Activated T-cell treated with anti-CD3 and anti-CD28 coated beads, Interleukin-2, amount 50 U/mL, for 1 hour (primary cell): ENCODE measurements at places on chromosomes 6 and 20.

- DNase-seq: no peak
These were observed 7.4 kb downstream of the STK35 start for GRCh38 chr20:2108987-2109386.

DNA sequence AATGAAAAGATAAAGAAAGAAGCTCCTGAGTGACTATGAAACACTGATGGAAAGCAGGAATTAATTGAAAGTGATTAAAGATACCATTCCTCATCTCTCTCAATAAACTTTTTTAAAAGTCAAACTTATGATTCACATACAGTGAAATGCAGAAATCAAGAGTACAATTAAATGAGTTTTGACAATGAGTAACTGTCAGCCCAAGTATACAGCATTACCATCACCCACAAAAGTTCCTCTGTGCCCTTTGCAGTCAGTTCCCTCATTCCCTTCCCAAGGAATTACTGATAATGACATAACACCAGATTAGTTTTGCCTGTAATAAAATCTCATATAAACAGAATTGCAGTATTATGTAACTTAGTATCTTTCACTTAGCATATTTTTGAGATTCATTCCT is 44.5 kb downstream of the ATG5 start:
- DNase-seq: no peak

- DNase-seq: no peak
These were observed 26.2 kb downstream of the TULP4 start for GRCh38 chr6:158338311-158339112.

- DNase-seq: no peak
These were observed 301.2 kb downstream of the RNGTT start for GRCh38 chr6:88662163-88662580.

DNA sequence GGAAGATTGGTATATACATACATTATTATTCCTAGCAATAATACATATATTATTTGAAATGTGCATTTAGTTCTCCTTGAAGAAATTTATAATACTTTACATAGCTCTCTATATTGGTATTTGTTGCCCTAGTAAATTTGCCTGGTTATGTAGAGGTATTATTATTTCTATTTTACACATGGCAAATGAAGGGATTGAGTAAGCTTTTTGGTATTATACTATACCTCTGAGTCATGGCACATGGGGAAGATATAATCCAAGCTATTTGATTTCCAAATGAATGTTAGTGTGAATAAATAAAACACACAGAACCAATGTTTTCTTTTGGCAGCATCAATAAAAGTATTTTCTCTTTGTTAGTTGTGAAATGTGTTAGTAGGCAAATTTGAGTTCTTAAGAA is 409.6 kb upstream of the SLC35B3 start:
- DNase-seq: no peak

DNA sequence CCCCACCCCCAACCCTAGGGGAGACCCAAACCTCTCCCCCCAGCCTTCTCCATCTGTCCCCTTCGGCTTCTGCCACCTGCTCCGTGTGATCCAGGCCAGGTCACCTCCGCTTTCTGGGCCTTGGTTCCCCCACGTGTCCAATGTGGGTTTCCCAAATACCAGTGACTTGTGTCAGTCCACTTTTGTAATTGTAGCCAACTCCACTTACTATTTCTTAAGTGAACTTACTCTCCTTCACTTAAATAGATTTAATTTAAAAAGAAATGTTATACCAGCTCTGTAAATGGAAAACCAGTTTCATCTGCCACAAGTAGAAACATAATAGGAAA is 10.0 kb upstream of the FAM110A start:
- no peak for DNase-seq

DNA sequence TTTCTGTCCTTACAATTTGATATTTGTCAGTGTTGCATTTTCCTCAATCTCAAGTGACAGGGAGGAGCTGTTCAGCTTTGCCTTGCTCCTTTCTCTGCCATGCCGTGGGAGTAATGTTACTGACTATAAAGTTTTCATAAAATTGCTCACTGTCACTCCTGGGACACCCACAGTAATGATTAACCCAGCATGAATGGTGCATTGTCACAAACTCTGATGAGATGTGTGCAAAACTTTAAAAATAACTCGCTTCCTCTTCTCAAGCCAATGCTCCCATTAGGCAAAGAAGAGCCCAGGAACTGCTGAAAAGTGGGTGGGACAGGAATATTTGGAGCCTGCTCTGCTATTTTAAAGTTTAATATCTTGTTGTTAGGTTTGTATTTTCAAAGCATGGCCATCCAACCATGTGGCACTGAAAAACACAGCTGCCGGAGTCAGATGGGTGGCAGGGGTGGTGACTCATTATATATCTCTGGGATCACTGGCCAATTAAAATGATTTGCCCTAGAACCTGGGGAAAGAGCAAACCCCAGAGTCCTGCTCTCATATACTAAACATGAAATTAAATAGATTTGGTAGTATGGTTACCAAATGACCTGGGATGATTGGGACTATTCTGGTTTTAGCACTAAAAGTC is 260.1 kb downstream of the BTBD3 start:
- no peak for DNase-seq

GRCh38 chr20:47438464-47439381 is 63.0 kb upstream of the NCOA3 start:
- no peak for DNase-seq

DNA sequence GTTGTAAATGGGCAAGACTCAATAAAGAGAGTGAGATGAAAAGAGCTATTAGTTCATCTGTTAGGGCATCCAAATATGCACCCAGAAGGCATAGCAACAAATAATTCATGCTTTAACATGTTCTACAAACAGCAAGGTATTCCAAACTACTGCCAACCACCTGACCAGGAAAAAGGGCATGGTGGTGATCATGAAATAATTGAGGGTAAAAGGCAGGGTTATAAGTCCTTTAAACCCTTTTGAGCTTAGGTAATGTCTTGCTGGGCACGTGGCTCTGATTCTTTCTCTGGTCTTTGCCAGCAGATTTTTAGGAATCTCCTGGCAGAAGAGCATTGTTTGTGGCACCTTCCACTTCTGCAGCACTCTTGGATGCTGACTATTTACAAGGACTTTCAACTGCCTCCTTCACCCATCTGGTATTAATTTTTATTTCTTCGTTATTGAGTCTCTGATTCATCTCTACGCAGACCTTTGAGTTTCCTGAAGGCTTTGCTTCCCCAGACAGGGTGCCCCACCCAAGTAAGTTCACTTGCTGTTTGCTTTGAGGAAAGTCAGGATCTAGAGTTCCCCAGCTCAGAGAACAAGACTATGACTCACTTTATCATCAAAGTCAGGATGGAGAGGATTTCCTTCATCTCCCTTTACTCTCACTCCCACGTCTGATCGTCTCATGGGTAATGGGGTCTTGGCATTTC is 83.4 kb upstream of the NEDD9 start:
- no peak for DNase-seq

GRCh38 chr6:14826456-14826855 is 419.4 kb upstream of the JARID2 start:
- DNase-seq: no peak

- no peak for DNase-seq
These were observed 25.7 kb downstream of the CFAP61 start for GRCh38 chr20:20078041-20078440.

DNA sequence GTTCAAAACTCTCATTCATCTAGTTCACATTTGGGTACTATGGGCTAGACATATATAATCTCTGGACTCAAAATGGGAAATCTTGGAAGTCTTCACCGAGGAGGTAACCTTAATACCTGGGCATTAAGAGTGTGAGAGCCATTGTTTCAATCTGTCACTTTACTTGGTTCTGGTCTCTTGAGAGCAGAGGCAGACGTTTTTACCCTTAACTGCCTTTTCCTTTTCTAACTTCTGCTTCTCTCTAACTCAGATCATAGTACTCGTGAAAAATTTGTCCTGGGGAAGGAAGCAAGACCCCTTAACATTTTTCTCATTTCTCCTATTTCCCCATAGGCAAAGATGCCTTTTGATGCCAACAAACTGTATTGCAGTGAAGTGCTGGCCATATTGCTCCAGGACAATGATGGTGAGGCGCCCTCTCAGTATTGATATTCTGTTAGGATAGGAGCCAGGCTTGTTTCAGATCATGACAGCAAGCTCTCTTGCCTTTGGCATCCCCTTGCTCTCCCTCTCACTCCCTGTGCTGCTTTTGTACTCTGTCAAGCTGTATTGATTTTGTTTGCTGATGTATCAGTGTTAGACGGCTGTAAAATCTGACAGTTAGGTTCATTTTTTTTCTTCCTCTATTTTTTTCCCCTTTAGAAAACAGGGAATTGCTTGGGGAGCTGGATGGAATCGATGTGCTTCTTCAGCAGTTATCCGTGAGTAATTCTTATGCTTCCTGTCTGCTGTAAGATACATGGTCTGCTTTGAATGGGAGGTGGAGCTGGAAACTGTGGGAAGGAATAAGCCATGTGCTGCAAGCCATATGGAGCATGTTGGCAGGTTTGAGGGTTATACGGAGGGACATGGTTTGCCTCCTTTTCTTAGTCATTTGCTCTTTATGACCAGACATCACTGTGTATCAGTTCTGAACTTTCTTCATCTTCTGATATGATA is 83.5 kb downstream of the CTNNBL1 start:
- no peak for DNase-seq
